ENCODE measurements at places on chromosomes 12 and 14.

DNA sequence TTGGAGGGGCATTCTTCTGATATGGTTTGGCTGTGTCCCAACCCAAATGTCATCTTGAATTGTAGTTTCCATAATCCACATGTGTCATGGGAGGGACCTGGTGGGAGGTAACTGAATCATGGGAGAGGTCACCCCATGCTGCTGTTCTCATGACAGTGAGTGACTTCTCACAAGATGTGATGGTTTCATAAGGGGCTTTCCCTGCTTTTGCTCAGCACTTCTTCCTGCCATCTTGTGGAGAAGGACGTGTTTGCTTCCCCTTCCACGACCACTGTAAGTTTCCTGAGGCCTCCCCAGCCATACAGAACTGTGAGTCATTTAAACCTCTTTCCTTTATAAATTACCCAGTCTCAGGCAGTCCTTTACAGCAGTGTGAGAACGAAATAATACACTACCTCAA lies 382.4 kb downstream of the VRK1 start:
- no peak for DNase-seq

DNA sequence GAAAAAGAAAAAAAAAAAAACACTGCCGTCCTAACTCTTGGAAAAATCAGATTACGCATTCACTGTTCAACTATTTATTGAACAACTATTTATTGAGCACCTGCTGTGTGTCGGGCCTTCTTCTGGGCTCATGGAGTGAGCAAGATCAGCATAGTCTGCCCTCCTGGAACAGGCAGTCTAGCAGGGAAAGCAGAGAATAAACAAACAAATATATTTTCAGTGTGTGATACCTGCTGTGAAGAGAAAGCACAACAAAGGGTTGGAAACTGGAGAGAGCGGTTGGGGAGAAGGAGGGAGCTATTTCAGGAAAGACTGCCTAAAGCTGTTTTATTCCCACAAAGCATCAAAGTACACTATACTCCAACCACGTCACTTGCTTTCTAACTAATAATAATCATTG lies 10.8 kb downstream of the PROX2 start:
- no peak for DNase-seq

- peak; percentile 71 for DNase-seq
These were observed 499 bp upstream of the GXYLT1 start for GRCh38 chr12:42145197-42145549.

DNA sequence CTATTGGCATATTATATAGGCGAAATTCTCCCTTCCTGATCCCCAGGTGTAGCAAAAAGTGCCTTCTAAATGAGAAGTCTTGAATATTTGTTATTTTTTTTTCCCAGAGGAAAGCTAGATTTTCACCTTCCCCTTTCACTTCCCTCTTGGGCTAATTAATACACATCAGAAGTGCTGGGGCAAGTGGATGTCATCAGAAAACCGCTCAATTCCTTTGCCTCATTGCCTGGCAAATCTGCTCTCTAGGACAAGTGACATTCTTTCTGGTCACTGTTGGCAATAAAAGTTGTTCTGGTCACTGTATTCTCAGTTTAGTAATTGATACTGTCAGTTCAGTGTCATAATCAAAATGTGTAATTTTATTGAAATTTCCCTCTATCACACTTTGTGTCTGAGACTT lies 174.5 kb downstream of the ETNK1 start:
- no peak for DNase-seq

- no peak for DNase-seq
These were observed 105.0 kb downstream of the CMKLR1 start for GRCh38 chr12:108234158-108234557.

GRCh38 chr12:19242581-19242980 lies 113.0 kb downstream of the PLEKHA5 start:
- DNase-seq: no peak
